ENCODE measurements at places on chromosomes 1 and 21.

DNA sequence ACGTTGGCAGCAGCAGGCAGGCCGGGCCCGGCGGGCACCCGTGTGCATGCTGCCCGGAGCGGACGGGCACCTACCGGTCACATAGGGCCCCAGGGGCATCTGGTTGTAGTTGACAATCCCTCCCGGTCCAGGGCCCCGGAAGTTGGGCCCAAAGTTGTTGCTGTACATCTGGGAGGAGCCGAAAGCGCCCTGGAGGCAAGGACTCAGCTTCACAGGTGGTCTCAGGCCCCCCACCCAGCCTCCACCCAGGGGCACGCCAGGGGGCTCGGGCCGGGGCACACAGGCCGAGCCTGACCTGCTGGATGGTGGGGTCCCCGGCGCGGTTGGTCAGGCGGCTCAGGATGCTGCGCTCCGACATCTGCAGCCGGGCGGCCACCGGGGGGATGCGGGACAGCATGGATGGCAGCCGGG is 60.6 kb downstream of the KCNAB2 start:
- DNase-seq: no peak

DNA sequence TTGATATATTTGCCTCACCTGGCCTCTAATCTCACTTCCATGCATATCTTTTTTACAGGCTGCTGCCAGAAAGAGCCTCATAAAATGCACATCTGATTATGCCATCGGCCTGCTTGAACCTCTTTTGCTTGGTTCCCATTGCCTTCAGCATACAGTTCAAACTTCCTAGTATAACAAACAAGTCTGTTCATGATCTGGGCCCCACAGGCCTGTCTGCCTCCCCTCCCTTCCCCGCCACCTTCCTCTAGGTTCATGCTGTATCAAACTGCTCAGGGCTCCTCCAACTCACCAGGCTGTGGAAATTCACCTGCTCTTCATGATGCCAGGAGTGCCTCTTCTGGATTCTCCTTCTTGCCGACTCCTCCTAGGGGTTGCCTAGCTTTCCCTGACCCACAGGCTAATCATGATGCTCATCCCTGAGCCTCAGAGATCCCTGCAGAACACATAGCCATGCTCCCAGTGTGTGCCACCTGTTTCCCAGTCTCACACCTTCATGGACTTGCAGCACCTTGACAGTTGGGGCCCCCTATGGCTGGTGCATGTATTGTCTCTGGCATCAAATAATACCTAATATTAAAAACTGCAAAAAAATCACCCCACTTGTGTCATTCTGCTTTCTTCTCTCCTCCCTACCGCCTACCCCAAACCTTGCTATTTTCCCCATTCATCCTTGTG is 33.7 kb upstream of the CD2 start:
- no peak for DNase-seq

- peak; percentile 84 for DNase-seq
Measured at GRCh38 chr1:36285443-36286101, 20.6 kb upstream of the SH3D21 start.

GRCh38 chr1:56710646-56711045 is 65.5 kb downstream of the PRKAA2 start:
- no peak for DNase-seq

DNA sequence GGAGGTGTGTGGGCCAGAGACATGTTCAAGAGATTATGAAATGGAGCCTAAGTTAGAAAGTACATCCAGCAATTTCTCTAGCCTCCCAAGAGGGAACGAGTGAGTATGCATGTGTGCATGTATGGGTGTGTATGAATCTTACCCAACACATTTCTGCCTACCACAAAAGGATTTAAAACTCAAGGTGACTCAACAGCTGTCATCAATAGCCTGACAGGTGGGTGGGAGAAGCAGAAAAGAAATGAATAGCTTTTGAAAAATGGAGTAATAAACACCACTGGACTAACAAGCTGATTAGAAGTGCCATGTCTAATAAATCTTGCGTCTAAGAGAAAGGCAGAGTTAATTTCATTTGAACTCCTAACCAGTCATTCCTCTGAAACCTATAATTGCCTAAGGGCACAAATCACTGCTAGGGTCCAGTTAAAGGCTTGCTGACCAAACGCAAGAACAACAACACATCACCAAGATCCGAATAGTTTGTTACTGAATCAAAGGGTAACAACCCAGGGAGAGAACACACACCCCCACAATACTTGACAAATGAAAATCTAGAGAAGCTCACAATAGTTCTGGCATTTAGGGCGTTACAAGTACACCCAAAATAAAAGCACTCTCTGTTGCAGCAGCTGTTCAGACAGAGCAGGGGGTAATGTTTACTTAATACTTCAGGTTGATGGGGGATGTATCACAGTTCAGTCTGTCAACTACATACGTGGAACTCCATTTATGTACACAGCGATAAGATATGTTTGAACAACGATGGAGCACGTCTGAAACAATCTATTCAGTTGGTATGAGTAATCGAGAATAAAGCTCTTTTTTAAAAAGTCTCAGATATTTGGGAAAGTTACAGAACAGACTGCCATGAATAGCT is 1.4 kb downstream of the KIAA0319L start:
- DNase-seq: no peak

DNA sequence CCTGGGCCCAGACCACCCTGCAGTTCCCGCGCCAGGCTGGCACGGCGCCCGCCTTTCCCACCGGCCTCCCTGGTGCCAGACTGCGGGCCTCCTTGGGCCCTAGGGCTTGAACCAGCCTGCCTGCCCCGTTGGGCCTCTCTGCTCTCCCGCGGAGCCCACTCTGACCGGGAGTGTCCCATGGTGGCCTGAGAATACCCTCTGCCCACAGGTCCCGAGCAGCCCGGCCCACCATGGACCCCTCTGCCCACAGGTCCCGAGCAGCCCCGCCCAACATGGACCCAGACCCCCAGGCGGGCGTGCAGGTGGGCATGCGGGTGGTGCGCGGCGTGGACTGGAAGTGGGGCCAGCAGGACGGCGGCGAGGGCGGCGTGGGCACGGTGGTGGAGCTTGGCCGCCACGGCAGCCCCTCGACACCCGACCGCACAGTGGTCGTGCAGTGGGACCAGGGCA is 7.9 kb downstream of the MIB2 start:
- DNase-seq: no peak

DNA sequence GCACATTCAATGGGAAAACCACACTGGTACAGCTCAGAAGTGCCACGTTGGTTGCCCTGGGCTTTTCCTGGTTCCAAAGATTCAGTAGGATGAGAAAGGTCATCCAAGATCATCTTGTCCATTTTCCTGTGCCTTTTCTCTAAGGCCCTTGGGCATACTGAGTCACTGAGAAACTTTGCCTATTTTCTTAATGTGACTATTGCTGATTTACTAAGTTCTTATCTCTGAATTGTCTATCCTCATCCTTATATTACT is 57.2 kb upstream of the HSD17B7 start:
- no peak for DNase-seq

DNA sequence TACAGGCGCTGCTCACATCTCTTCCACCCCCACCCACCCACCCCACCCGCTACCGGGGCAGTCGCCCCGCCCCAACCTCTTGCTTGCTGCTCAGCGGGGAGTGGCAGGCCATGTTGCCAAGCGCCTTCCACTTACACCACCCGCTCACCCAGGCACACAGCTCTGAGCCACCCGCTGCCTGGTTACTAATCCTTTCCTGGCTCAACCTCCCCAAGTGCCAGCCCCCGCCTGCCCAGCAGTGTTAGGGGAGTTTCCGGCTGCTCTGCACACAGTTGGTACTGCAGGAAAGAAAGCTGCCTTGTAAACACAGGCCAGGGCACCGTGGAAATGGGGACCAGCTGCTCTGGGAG is 56.2 kb downstream of the LACTBL1 start:
- DNase-seq: no peak

DNA sequence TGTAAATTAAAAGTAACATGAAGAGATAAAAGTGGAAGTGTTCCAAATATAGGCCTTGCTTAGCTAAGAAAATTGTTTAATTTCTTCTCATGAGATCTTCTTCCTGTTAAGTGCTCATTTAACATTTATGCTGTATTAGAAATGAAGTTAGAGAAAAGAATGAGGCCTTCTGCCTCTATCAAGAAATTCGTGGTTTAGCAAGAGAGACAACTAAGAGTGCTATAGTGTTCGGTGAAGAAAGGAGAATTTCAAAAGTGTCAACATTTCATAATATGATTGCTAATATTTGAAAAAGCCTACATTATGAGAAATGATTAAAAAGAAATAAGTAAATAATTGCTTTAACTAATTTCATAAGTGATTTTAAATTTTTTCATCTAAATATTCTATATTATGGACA is 18.8 kb upstream of the MNDA start:
- peak; percentile 29 for DNase-seq

GRCh38 chr1:1164701-1165451 is 8.8 kb upstream of the TTLL10 start:
- no peak for DNase-seq

DNA sequence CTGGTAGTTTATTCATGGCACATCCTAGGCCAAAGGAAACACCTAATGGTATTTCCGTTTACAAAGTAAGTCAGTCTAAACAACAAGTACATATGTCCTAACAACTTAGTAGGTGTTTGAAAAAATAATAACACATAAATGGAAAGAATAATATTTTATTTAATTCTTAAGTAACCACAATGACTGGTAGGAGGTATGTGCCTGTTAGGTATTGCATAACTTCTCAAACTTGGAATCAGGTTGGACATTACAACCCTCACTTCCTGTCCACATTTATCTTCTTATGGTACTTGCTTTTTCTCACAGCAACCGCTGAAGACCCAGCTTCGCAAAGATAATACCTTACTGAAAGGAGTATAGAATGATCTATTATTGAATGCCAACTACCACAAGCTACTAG is 64.2 kb downstream of the VPS13D start:
- no peak for DNase-seq

DNA sequence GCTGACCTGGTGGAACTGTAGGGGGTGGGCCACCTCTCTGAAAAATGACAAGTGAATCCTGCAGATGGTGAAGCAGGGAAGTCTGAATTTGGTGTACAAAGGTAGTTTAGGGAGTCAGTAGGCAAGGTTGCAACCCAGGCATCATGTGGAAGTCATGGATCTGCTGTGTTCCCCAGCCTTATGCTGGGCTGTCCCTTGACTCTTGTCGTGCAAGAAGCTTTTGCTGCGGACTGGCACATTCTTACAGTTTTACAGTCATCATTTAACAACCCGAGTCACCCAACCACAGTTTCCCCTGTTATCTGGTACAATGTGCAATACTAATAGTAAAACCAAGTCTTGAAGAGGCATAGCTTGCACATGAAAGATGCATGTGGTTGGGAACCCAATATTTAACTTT is 13.2 kb downstream of the RHOU start:
- DNase-seq: no peak

- DNase-seq: no peak
Measured at GRCh38 chr21:33901412-33902288, 14.0 kb downstream of the ATP5PO start.

GRCh38 chr1:60281360-60281932 is 207.9 kb upstream of the C1orf87 start:
- DNase-seq: peak; percentile 53

- DNase-seq: no peak
Measured at GRCh38 chr21:27582246-27582947, 615.5 kb upstream of the ADAMTS5 start.

- peak; percentile 44 for DNase-seq
Measured at GRCh38 chr1:87331365-87332241, 2.9 kb downstream of the LMO4 start.

DNA sequence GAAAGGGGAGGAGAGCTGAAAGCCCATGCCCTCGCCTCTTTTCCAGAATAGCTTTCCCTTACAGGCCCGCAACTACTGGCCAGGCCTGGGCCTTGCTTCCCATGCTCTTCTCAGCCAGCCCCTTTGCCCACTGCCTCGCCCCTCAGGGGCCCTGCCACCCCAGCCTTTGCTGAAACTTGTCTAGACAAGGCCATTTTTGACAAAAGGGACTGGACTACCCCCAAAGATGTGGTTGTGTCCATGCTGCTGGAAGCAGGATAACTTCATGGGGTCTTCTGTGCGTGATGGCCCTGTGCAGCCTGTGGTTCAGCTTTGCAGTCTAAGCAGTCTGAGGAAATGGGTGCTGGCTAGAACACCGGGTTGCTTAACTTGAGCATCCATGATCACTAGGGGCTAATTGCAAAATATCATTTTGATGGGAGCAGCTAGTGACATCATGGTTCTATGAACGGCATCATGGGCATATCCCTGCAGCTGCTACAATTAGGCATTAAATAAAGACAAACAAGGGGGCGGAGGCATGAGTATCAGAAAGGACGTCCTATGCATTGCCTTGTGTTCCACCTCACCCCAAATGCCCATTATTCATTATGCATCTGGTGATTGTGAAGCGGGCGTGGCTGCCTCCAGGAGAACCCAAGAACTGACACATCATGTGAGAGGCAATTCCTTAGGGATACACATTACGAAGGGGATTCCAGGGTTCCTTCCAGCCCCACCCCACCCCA is 36.8 kb downstream of the NTPCR start:
- no peak for DNase-seq

GRCh38 chr1:181499825-181500224 is 16.5 kb downstream of the CACNA1E start:
- DNase-seq: no peak

DNA sequence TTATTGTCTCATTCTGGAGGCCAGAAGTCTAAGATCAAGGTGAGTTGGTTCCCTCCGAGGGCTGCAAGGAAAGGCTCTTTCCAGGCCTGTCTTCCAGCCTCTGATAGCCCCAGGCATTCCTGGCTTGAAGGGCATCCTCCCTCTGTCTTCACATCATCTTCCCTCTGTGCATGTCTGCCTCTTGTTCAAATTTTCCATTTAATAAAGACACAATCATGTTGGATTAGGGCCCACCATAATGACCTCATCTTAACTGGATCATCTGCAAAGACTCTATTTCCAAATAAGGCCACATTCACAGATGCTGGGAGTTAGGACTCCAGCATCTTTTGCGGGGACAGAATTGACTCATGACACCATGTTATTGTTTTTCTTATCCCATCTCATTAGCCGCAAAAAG is 24.5 kb downstream of the HUNK start:
- no peak for DNase-seq

DNA sequence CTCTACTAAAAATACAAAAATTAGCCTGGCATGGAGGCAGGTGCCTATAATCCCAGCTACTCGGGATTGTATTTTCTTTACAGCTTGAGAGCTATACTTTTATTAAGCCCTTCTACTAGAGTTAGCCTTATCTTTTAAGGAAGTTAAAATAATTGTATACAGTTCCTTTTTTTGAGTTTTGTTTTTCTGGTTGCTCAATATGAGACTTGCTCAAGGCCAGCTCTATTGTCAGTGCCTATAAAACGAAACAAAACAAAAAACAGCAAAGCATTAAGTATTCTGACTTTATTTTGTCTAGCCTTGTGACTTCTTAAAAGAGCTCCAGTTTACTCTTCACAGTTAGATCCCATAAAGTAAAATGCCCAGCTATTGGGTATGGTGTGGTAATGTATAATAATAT is 17.2 kb downstream of the PKN2 start:
- peak; percentile 92 for DNase-seq

- no peak for DNase-seq
Measured at GRCh38 chr1:242006976-242007375, 8.1 kb upstream of the MAP1LC3C start.

DNA sequence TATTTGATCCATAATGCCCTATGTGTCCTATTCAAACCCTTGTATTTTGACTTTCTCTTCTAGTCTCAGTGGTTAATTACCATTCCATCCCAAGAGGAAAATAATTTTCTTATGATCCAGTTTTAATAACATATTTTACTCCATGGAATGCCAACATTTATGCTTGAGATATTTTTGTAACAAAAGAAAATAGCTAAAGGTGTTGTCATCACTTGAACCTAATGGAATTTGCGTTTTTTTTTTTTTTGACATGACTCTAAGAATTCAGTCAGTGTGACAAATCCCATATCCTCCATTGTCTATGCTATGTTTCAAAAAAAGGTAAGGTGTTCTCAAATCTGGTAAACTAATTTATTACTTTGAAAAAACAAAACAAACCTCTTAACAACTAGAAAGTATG is 324.1 kb upstream of the ADAMTS5 start:
- no peak for DNase-seq
